Suppressor macrophage treated with lipopolysaccharide for 1 hour (primary cell): ENCODE measurements at places on chromosomes 7 and 10.
A peak's percentile ranks its signal among the peaks of the same experiment; 100 is the strongest.

DNA sequence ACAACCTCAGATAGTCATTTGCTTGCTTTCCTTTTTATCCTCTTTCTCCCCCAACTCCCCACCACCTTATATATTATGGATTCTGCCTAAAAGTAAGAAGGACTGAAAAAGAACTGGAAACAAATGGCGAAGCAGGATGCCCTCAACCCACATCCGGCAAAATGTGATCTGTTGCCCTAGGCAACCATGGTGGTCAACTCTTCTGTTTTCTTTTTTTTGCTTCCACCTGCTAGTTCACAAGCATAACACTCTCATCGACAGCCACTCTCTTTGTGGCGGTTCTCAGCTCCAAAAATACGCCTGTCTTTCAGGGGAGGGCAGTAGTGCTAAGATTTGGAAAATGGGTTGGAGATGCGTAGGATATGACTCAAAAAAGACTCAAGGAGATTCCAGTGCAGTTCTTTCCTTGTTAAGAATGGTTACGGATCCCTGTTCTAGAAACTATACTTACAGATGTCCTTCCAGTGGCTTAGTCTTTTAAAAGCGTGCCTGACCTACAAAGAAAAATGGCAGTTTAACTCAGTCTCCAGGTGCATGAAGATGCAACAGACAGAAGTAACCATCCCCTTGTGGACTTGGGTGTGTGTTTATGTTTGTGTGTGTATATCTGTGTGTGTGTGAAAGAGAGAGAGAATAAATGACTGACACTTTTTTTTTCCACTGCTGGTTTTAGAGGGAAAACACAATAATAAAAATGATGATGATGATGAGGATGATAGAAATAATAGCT is 10.7 kb downstream of the APBB1IP start:
- DNase-seq: no peak

DNA sequence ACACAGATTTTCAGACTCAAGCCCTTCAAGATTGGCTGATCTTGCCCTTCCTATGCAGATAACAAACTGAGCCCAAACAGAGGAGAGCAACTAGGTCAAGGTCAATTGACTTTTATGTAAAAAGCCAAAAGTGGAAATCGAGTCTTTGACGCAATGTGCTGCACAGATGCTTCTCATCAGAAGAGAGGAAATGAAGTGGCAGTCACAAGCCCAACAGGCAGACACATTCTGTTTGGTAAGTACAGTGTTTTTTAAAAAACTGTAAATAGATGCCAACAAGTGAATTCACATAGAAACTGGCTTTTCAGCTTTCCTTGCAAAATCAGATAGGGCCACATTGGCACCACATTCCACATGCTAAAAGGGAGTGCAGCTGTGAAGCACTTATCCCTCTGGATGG is 606.6 kb downstream of the KCNMA1 start:
- DNase-seq: no peak

DNA sequence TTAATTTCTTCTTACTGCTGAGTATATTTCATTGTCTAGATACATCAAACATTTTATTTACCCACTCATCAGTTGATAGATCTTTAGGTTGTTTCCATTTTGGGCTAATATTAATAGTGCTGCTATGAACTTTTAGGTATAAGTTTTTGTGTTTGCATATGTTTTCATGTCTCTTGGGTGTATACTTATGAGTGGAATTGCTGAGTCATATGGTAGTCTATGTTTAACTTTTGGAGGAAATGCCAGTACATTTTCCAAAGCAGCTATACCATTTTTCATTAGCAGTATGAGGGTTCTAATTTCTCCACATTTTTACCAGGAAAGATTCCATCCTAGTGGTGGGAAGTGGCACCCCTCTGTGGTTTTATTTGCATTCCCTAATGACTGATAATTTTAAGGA is 101.1 kb downstream of the ANKRD30A start:
- no peak for DNase-seq

- DNase-seq: no peak
Observed at GRCh38 chr7:43296306-43296705, 183.9 kb downstream of the HECW1 start.

GRCh38 chr10:62690703-62691102 is 113.8 kb upstream of the ADO start:
- no peak for DNase-seq

DNA sequence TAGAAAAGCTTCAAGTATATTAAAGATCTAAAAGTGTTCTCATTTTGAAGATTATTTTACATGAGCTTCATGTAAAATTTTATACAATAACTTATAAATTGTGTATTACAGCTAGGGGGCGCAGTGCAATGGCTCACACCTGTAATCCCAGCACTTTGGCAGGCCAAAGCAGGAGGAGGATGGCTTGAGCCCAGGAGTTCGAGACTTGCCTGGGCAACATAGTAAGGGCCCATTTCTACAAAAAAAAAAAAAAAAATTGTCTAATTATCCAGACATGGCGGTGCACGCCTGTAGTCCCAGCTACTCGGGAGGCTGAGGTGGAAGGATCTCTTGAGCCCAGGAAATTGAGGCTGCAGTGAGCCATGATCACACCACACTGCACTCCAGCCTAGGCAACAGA is 16.6 kb downstream of the ACBD5 start:
- peak; percentile 51 for DNase-seq

DNA sequence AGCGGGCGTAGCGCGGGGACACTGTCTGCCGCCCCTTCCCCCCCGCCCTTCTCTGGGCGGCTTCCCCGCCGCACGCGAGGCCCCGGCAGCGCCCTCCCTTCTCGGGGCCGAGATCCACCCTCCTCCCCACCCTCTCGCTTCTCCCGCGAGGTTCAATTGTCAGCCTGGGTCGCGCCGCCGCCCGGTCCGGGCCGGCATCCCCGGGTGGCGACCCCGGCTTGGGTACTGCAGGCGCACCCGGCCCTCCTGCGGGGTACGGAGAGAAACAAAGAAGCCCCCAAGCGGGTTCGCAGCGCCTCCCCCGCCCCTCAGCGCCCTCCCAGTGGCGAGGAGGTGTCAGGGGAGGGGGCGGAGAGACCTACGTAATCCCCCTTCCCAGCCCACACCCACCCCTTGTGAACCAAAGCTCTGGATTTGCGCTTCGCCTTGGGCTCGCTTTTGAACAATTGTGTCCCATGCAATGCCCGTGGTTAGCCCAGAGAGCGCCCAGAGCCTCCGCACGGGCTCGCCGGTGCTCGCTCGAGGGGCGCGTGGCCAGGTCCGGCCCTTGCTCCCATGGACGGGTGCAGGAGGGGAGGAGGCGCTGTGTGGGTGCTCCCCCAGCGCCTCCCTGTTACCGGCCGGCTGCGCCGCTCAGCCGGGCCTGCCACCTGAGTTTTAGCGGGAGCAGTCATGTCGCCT is 634 bp downstream of the HECW1 start:
- no peak for DNase-seq

DNA sequence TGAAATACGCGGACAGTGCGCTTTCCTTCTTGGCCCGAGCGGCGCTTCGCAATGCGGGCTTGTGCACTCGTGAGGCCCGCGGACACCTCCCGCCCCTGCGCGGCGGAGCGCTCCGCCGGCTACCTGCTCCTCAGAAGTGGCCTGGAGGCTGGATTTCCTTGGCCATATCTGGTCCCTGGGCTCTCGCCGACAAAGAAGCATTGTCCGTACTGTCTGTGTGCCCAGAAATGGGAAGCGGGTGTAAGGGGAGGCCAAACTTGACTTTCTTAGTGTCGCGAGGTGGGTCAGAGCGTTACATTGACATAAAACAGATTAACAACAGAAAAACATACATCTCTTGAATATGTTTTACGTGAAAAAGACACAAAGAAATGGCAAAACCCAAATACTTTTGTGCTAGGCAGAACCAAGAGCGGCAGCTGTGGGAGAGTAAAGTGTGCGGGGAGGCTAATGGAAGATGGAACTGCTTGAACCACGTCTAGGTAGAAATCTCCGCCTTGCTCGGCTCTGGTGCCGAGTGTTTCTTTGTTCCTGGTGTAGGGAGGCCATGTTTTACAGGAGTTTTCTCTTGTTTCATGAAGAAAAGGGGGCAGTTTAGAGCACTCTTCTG is 1.4 kb downstream of the LANCL2 start:
- DNase-seq: peak; percentile 6

GRCh38 chr7:7327423-7327822 is 145.1 kb downstream of the C1GALT1 start:
- no peak for DNase-seq

DNA sequence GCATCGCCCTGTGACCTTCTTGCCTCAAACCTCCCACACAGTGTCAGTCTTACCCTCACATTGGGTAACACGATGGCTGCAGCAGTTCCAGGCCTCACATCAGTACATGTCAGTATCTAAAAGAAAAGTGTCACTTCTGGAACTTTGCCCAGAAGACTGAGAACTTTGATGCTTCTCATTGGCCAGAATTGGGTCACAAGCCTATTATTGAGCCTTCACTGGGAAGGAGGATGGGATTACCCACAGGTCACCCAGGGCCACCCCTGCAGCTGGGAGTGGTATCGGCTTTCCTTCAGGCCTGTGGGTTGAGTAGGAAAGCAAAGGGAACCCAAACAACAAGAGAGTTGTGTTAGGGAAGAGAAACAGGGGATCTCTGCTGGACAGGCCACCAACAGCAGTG is 111.5 kb downstream of the NPY start:
- DNase-seq: no peak

DNA sequence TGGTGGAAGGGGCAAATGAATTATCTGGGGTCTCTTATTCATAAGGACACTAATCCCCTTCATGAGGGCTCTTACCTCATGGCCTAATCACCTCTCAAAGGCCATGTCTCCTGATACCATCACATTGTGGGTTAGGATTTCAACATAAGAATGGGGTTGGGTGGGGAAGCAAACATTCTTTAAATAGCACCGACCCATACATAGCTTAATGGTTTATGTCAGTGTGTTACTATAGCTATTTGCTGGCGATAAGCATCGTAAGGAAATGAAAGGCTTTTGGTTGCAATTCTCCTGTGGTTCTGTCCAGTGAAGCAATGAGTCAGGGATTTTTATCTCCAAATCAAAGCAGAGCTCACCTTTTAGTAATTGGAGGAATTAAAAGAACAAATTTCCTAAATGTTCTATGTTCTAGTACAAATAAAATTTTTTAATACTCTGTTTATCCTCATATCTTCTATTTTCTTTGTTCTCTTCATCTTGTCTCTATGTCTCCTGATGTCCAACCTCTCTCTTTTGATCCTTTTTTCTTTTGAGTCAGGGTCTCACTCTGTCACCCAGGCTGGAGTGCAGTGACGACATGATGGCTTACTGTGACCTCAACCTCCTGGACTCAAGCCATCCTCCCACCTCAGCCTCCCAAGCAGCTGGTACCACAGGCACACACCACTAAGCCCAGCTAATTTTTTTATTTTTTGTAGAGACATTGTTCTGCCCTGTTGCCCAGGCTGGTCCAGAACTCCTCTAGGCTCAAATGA is 57.0 kb upstream of the GLCCI1 start:
- DNase-seq: no peak

DNA sequence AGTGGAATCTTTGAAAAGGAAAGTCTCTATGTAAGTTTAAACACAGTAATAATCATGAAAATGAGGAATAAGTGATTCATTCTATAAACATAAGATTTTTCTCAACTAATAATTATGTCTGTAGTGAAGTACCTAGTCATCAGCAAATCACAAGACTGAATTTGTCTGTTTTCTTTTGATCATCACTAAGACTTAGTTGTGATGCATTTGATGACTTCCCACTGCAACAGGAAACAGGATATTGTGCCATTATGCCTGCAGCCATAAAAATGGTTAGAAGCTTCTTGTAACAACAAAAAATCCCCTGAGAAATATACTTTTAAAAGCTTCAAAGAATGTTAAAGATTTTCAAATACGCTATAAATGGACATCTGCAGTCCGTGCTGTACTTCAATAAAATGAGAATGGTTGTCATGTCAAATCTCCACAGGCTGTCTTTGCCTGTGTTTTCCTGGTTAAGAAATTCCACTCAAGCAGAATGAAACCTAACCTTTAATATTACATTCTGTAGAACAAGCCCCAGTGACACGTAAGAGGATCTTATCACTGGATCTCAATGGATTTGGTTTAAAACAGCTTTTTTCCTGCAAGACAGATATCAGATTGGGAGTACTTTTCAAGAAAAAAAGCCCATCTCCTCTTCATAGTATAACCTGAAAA is 1262.3 kb upstream of the PHF14 start:
- DNase-seq: no peak

GRCh38 chr7:4820967-4821471 is 40.8 kb downstream of the PAPOLB start:
- no peak for DNase-seq

GRCh38 chr10:131911451-131911850 is 10.6 kb downstream of the PPP2R2D start:
- DNase-seq: no peak

GRCh38 chr10:90960355-90960814 is 39.5 kb upstream of the ANKRD1 start:
- DNase-seq: peak; percentile 17

DNA sequence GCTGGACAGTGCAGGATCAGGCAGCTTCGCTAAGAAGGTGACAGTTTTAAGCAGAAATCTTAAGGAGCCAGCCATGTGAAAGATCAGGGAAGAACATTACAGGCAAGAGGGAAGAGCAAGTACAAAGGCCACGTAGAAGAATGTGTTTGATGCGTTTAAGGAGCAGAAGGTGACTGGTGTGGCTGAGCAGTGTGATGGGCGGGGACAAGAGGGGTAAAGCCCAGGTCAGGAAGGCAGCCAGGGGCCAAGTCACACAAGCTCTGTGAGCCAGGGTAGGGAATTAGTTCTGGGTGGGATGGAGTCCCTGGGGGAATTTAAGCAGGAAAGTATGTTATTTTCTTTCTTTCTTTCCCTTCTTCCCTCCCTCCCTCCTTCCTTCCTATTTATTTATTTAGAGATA is 166.9 kb downstream of the SH3PXD2A start:
- DNase-seq: no peak

GRCh38 chr10:26554246-26554645 is 116.1 kb downstream of the APBB1IP start:
- DNase-seq: no peak

DNA sequence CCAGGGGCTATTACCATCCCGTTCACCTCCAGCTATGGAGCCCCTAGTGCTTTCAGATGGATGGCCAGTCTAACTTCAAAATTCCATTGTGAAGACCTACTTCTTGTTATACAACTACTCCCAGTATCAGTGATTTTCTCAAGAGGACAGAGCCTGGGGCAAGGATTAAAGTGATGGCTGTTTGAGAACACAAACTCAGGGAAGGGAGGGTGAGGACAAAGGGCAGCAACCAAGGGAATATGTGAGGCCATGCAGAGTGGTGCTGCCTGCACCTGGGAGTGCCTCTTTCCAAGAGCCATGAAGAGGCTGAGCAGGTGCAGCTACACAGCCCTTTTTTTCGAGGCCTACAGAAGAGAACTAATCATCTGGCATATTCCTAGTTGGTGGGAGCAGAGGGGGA is 303.5 kb upstream of the BMPER start:
- no peak for DNase-seq

GRCh38 chr7:45585628-45586027 is 11.5 kb downstream of the ADCY1 start:
- no peak for DNase-seq
